ENCODE measurements at places on chromosomes 13 and 19.

GRCh38 chr19:6234527-6234926 lies 45.2 kb downstream of the MLLT1 start:
- no peak for DNase-seq

DNA sequence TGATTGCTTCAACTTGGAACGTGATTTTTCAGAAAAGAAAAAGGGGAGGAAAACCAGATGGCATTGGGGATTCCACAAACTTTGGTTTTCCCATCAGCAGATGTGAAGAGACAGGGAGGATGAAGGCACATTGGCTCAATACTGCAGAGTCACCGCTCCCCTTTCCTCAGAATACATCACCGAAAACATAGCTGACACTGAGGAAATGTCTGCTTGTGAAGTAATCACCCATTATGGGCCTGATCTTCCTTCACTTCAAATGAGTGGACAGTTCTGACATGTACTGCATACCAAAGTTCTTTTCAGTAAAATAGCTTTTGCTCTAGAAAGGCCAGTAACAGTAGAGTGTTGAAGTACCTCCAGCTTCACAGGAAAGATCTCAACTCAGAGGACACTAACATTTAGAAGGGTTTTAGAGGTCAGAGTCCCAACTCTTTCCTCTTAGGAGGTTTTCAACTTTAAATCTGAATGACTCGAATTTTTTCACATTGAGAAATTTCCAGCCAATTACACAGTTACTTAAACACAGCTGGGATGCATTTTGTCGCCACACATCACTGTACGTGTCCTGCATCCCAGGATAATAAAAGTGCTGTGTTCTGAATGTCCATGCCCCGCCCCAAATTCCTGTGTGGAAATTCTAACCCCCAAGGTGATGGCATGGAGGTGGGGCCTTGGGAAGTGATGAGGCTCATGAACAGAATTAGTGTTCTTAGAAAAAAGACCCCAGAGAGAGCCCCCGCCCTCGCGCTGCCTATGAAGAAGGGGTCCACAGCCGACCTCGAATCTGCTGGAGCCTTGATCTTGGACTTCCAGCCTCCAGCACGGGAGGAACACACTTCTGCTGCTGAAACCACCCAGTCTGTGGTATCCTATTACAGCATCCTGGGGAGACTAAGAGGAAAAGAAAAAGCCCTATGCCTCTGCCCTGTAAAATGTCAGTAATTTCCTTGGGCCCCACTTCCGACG lies 77.7 kb downstream of the COL4A1 start:
- DNase-seq = no peak

GRCh38 chr19:47377208-47377701 lies 28.1 kb downstream of the DHX34 start:
- DNase-seq = no peak

- peak; percentile 82 for DNase-seq
Measured at GRCh38 chr13:33927315-33927714, 109.4 kb downstream of the RFC3 start.

- DNase-seq = peak; percentile 50
Measured at GRCh38 chr13:40502236-40502635, 164.2 kb downstream of the FOXO1 start.

- DNase-seq = peak; percentile 95
Measured at GRCh38 chr19:17938092-17938845, 5.5 kb downstream of the CCDC124 start.

- no peak for DNase-seq
Measured at GRCh38 chr13:82010780-82011179, 1669.9 kb upstream of the SPRY2 start.
